Activated CD4-positive, CD25-positive, alpha-beta regulatory T cell treated with anti-CD3 and anti-CD28 coated beads, Interleukin-2, amount 50 U/mL, for 16 hours (primary cell): ENCODE measurements at places on chromosomes 6 and 20.

DNA sequence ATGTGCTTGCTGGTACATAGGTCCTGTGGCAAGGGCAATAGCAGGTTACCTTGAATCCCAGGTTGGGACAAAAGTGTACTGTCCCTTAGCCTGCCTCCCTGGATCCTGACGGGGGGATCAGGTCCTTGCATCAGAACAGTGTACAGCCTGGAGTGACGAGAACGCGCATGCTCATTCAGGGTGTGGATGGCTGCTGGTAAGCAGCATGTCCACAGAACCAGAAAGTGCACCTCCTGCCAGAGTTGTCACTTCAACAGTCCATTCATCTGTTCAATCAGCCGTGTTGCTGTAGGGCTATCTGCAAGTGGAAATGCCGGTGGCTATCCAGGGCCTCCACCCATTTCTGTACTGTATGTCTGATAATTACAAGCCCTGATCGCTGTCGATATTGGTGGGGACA is 236.3 kb upstream of the SOX4 start:
- no peak for DNase-seq

DNA sequence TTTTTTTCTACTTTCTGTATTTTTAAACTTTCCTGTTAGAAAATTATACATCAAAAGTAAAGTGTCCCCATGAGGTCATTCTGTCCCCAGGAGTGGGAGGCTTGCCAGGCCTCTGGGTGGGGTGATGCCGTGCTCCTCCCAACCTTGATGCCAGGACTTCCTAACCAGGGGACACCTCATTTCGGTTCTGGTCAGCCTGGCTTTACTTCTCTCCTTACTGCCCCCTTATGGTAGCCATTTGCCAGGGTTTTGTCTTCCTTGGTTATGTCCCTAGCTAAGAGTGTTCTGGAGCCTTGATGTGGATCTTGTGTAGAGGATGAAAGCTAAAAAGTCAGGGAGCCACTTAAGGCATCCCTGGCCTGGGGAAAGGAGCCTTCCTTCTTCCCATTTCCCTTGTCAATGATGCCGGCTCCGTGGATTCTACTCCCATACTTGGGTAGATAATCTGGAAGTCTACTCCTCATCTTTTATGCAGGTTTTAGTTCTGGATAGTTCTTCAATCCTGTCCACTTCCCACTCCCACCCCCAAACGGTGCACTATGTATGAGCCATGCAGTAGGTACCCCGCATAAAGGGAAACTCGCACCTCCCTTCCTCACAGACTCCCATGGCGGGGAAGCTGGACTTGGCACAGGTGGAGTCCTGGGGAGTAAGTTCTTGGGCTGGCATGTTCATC is 164.1 kb upstream of the SALL4 start:
- no peak for DNase-seq

DNA sequence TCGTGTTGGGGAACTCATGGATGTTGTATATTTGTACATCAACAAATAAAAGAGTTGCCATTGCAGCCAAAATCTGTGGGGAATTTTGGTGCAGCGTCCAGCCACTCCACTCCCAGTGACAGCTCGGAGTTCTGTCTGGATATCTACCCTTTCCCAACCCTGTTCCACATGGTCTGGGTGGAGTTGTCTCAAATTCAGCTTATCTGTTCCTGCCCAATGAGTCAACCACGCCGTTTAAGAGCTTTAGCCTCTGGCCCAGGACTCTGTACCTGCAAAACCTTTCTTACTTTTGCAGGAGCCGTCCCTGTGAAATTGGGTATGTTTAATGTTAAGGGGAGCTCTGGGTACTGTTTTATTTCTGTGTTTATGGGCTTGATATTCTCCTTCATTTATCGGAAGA is 33.9 kb upstream of the OVOL2 start:
- DNase-seq = no peak

DNA sequence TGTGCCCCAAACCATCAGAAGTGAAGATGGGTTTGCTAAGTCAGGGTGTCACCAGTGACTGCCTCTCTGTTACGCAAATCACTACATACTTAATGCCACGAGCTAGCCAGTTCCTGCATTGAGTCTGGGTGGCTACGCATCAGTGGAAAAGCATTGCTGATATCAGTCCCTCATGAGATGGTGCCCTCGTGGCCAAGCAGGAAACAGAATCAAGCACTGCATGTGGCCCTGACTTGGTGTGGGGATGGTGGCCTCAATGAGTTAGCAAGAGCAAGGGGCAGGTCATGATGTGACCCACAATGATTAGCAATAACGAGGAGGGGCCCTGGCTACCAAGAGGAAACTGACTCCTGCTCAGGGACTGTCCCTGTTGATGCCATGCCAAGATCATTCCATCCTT is 51.6 kb upstream of the FNDC1 start:
- no peak for DNase-seq
